ENCODE measurements at places on chromosomes 5 and 9. TPM values are rescaled to one million over a fixed set of nuclear protein-coding genes. Genes with fewer than 3 reads are reported as not detected.

Gene F2R
- 25.1 TPM for total RNA-seq

Gene PCDHA11
- 31.7 TPM for total RNA-seq

Gene ARL14EPL
- not detected for total RNA-seq

Gene TIGD6
- 2.7 TPM for total RNA-seq

Gene PCDHGA12
- total RNA-seq: 7.9 TPM

Gene GMCL2
- total RNA-seq: not detected

Gene LSM11
- 53.6 TPM for total RNA-seq

Gene DMRT2
- total RNA-seq: not detected

Gene NIPAL4
- total RNA-seq: not detected

Gene OR2K2
- total RNA-seq: not detected

Gene FBP2
- not detected for total RNA-seq

Gene PFN3
- 0.74 TPM for total RNA-seq

Gene FBP1
- total RNA-seq: not detected

Gene ADAMTS12
- 2.0 TPM for total RNA-seq

Gene ZBTB43
- 51.9 TPM for total RNA-seq

Gene SECISBP2
- 51.1 TPM for total RNA-seq

Gene ROPN1L
- total RNA-seq: 2.0 TPM

Gene PCDHB4
- 5.2 TPM for total RNA-seq

Gene OBP2A
- not detected for total RNA-seq

Gene CYSRT1
- total RNA-seq: 0.25 TPM

Gene ADAMTS13
- 2.2 TPM for total RNA-seq

Gene EDIL3
- total RNA-seq: 37.1 TPM

Gene ZNF483
- 28.8 TPM for total RNA-seq

Gene NRARP
- total RNA-seq: 2.7 TPM

Gene TMEM174
- not detected for total RNA-seq

Gene ZNF622
- 22.1 TPM for total RNA-seq

Gene C9orf85
- 13.3 TPM for total RNA-seq

Gene FBXW11
- 100 TPM for total RNA-seq

Measured in temporal lobe (tissue), 4 donors.